Stimulated activated CD8-positive, alpha-beta memory T cell treated with anti-CD3 and anti-CD28 coated beads, Interleukin-7, amount 100 ng/mL, for 1 hour (primary cell): ENCODE measurements at places on chromosomes 2 and 18.
A peak's percentile ranks its signal among the peaks of the same experiment; 100 is the strongest.

DNA sequence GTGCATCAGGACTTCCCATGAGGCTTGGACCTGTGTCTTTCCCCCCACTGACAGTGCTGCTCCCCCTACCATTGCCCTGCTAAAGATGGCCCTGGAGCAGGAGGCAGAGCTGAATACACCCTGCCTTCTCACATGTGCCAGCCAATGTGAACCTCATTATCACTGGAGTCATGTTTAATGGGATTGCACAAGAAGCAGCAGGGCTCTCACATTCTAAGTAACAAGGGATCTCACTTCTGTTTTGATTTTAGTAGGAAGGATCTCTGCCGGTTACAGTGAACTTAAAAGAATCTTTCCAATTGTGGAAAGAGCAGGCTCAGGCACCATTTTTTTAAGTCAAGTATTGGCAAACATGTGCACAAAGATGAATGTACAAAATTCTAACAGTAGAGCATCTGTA, 322.1 kb upstream of the MEX3C start:
- DNase-seq = no peak

GRCh38 chr2:231937057-231937456, 10.9 kb upstream of the NPPC start:
- no peak for DNase-seq

DNA sequence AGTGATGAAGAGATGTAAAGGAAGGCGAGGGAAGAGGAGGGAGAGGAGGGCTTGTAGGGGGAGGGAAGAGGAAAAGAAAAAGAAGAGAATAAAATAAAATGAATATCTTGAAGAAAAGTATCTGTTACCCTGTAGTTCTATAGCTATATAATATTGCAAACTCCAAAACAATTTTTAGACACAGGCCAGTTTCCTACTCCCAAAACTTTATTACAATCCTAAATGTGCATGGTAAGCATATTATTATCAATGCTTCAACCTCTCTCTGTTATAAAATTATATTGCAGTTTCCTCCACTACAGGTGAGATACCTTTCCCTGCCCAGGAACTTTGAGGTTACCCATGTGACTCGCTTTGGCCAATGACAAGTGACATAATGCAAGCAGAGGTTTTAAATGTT, 1351.6 kb upstream of the NRXN1 start:
- no peak for DNase-seq

DNA sequence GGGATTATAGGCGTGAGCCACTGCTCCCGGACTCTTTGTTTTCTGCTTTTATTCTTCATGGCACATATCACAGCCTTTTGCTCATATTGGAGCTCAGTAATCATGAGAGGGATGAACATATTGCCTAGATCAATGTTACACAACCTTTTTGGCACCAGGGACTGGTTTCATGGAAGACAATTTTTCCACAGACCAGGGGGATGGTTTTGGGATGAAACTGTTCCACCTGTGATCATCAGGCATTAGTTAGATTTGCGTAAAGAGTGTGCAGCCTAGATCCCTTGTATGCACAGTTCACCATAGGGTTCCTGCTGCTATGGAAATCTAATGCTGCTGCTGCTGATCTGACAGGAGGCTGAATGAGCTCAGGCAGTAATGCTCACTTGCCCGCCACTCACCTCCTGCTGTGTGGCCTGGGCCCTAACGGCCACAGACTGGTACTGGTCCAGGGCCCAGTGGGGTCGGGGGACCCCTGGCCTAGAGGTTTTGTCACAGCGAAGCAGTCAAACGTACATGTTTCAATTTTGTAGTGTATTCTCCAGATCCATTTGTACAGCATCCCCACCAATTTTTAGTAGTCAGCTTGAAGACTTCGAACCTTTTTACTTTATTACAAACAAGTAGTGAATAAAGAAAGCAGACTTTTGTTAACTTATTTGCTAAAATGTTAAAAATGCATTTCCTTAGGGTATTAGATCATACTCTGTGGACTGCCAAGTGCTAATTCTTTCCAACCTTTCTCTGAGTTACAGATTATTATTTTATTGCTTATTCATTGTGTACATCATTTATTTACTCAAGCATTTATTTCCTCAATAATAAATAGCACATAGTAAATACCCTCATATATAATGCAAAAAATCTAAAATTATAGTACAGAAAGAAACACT, 6.2 kb downstream of the DAW1 start:
- DNase-seq = no peak

DNA sequence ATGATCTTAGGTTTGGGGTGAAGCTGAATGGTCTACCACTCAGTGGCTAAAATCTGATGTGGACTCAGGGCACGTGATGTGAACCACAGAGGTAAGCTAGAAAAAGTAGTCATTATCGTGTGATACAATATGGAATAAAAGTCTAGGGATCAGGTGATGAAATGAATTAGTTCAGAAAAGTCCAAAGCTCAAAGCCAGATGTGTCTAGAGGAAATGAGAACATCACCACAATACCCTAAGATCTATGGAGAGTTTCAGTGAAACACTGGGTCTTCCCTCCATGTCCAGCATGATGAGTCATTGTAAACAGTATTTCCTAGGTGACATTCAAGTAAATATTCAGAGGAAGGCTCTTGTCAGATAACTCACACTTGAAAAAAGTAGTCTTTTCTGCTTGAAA, 1257.4 kb upstream of the ZEB2 start:
- no peak for DNase-seq

- DNase-seq = no peak
Measured at GRCh38 chr2:80621656-80622055, 317.1 kb upstream of the LRRTM1 start.

GRCh38 chr2:39618736-39619135, 47.0 kb upstream of the TMEM178A start:
- DNase-seq = no peak

DNA sequence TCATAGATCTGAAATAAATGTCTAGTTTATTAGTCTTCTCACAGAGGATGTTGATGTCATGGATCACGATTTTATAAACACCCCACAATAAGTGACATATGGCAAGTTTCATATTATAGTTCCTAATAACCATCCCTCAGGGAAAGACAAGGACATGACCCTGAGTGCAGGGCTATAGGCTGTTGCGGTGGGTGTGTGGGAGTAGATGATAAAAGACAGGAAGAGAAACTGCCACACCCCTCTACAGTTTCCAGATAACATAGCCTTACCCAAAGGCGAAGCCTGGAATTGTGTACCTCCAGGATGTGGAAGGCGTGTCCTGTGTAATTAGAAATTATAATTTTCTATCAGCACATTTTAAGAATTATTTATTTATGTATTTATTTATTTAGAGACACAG, 2.4 kb upstream of the NEDD4L start:
- DNase-seq = no peak

DNA sequence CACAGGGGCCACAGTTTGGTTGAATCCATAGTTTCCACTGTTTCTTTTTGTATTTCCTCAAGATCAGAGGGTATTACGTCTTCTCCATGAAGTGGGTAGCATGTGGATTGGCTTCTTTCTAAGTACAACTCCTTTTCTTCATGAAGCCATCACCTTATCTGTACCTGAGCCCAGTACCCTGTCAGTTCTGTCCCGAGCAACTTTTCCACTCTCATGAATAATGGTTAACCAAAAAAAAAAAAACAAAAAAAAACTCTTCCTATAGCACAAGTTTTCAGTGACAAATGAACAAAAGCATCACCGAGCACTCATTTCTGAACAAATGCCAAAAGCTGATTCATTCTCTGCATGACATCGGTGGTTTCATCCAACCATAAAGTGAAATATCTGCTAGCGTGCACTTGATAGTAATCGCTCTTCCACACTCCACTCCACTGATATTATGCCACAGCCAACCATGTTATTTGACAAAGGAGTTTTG, 53.0 kb upstream of the CCDC150 start:
- DNase-seq = no peak

- no peak for DNase-seq
Measured at GRCh38 chr2:171595896-171596295, 73.6 kb downstream of the CYBRD1 start.

GRCh38 chr2:237904831-237905599, 45.6 kb downstream of the RAMP1 start:
- no peak for DNase-seq

DNA sequence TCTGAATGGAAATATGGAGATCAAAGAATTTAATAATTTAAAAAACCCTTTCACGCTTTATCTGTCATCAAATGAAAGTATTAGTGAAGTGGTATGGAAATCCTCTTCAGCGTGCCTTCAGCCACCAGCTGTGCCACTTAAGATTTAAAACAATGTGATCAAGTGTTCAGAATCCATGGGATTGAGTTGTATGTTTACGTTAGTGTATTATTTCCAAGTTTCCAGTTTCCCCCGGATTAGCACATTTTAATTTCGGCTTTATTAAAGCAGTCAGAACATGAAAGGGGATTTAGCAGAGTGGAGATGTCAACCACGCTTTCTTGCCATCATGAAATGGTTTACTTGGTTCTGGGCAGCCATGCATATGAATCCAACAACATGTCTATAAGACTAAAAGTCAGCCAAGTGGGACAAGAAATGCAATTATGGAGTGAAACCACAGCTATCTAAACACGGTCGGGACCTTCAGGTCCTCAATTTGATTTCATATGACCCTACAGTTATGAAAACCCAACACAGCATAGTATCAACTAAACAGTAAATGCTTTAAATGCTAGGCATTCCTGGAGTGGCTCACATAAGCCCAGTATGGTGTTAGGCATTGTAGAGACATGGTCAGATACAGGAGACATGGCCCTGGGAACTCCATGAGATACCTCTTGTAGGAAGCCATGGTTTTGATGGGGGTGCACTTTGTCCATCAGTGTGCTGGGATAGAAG, 224.9 kb upstream of the EPAS1 start:
- DNase-seq = no peak

- DNase-seq = no peak
Measured at GRCh38 chr18:77737405-77737804, 487.8 kb downstream of the GALR1 start.

GRCh38 chr18:23494992-23495391, 8.3 kb upstream of the RMC1 start:
- no peak for DNase-seq

- no peak for DNase-seq
Measured at GRCh38 chr2:148796735-148797512, 78.1 kb upstream of the KIF5C start.

DNA sequence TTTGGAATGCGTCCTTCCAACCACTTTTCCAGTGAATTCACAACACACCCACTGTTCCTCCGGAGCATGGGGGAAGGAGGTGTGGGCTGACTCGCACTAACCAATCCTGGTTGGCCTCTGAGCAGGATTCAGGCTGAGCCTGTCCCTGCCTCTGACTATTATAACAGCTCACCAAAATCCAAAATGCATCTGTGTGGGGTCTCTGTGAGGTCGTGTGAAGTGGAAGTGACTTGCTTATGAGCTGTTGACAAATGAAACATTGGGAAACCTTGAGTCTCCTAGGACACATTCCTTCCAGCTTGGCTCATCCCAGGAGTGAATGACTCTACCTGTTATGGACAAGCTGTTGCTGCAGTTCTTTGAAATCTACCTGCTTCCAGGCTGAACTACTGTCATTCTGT, 1.5 kb downstream of the CIDEA start:
- DNase-seq = no peak

GRCh38 chr2:96587843-96588242, 50.3 kb downstream of the KANSL3 start:
- DNase-seq = no peak

GRCh38 chr2:15047184-15047583, 414.7 kb downstream of the LRATD1 start:
- no peak for DNase-seq

- DNase-seq = no peak
Measured at GRCh38 chr2:195648787-195649186, 8.2 kb upstream of the SLC39A10 start.

DNA sequence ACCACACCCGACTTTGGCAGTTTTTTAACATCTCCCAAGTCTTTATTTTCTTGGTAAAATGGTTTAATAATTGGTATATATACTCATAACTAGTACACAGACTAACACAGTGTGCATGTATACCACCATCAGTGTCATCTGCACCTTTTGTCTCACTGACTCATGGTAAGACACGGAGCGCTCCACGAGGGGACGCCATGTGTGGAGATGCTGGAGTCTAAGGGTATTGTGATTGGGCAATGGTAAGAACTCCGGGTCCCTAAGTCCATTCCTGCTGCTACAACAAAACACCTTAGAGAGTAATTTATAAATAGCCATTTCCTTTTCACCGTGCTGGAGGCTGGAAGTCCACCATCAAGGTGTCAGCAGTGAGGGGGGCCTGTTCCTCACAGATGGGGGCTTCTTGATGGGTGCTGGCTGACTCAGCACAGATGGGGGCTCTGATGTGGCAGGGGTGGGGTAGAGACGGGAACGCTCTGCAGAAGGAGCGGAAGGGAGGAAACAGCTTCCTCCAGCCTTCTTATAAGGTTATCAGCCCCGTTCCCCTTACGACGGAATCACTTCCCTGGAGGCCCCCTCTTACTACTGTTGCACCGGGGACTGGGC, 42.0 kb upstream of the EDAR start:
- DNase-seq = no peak

- DNase-seq = no peak
Measured at GRCh38 chr18:46040033-46040746, 31.9 kb downstream of the PSTPIP2 start.

- no peak for DNase-seq
Measured at GRCh38 chr2:50513724-50514123, 518.2 kb downstream of the NRXN1 start.

- no peak for DNase-seq
Measured at GRCh38 chr2:120802158-120802557, 66.5 kb downstream of the GLI2 start.

- DNase-seq = no peak
Measured at GRCh38 chr2:112021781-112022231, 33.3 kb upstream of the TMEM87B start.

- no peak for DNase-seq
Measured at GRCh38 chr2:8427211-8427610, 254.6 kb upstream of the ID2 start.

GRCh38 chr2:102460467-102460866, 12.6 kb upstream of the SLC9A4 start:
- DNase-seq = no peak

- DNase-seq = no peak
Measured at GRCh38 chr2:143433251-143433650, 304.0 kb downstream of the ARHGAP15 start.

GRCh38 chr2:97713296-97714083, at the start of gene ZAP70:
TSS of gene ZAP70 (plus strand) at chr2:97713576. CDS start at chr2:97724037, 10,461 bp downstream.
- peak; percentile 41 for DNase-seq

GRCh38 chr2:140865837-140866236, 1265.0 kb downstream of the LRP1B start:
- no peak for DNase-seq

GRCh38 chr2:53724536-53724935, 43.1 kb upstream of the CHAC2 start:
- no peak for DNase-seq
